Stimulated activated CD8-positive, alpha-beta memory T cell treated with anti-CD3 and anti-CD28 coated beads, Interleukin-7, amount 100 ng/mL, for 1 hour (primary cell): ENCODE measurements at places on chromosomes 1 and 21.

DNA sequence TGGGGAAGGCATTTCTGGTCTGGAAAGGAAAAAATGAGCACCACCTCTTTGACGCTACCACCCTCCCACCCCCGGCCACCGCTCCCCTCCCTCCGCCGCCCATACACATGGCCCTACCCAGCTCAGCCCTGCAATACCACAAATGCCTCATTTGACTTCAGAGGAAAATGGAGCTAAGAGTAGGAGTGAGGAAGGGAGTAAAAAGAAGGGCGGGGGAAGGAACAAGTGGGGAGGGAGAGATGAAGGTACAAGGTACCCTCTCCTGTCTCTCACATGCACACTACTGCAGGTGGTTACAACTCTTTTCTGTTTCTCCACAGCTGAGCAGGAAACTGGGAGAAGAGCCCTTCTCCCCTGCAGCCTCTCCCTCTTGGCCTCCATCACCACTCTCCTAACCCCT, 7.1 kb downstream of the SYT2 start:
- no peak for DNase-seq

GRCh38 chr1:68188060-68188538, 44.2 kb downstream of the WLS start:
- DNase-seq: no peak

DNA sequence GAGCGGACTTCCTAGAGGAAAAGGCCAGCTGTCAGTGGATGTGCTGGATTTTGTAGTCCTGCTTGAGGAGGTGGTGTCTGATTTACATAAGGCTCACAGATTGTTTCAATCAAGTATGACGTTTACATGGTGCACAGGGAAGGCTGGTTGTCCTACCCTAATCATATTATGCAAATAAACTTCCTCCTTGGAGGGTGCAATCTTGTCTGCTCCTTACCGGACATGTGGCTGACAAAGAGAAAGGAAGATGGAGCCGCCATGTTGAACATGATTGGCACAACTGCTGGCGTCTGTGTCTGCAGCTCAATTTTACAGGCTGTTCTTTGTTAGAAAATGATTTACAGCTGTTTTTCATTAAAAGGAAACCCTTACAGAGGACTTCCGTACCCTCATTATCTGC, 1656.1 kb downstream of the KCNT2 start:
- DNase-seq: no peak

- no peak for DNase-seq
Observed at GRCh38 chr21:36976882-36977651, 10.6 kb upstream of the HLCS start.

- DNase-seq: no peak
Observed at GRCh38 chr1:169933984-169934725, 40.5 kb upstream of the SCYL3 start.

DNA sequence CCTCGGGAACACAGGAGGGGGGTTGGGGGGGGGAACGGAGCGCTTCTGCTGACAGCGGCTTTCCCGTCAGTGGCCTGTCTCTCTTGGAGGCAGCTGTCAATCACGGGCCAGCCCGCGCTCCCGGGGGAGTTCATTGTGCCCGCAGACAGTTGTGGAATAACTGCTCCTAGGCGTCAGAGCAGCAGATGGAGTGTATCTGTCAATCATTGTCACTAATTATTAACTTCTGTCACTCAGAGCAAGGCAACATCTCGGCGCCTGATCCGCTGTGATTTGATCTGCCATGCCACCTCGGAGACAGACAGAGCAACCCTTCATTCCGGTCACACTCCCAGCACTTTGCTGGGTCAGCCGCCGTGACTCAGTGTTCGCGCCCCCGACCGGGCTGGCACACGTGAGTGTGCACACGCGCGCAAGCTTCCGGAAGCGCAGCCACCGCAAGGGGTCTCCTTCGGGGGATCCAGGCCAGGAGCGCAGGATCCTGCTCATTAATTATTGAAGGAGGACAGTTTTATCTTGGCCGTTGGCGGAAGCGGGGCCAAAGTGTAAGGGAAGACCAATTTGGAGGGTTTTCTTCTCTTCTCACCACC, 75.8 kb downstream of the RRAGC start:
- DNase-seq: no peak
